ENCODE measurements at places on chromosomes 16 and 17. TPM values are rescaled to one million over a fixed set of nuclear protein-coding genes. Genes with fewer than 3 reads are reported as not detected.

KRT20 gene
- not detected for total RNA-seq

CCL8 gene
- total RNA-seq, result 1.0 TPM

PLA2G10 gene
- not detected for total RNA-seq

NPIPA8 gene
- 1.0 TPM for total RNA-seq

TBX6 gene
- not detected for total RNA-seq

CD79B gene
- total RNA-seq, result 2.1 TPM

CEP112 gene
- 16.2 TPM for total RNA-seq

SCNN1B gene
- not detected for total RNA-seq

CCL14 gene
- 1.6 TPM for total RNA-seq

CLDN7 gene
- not detected for total RNA-seq

CCL3 gene
- total RNA-seq, result 7.3 TPM
